ENCODE measurements at places on chromosomes 7 and 10.

GRCh38 chr7:38171623-38172391 is 6.2 kb upstream of the STARD3NL start:
- peaks cover 44% of the 10 kb centered on the region for H3K27me3 ChIP-seq
- no peak for DNase-seq
- no peaks in the 10 kb centered on the region for H3K36me3 ChIP-seq
- H3K4me1 ChIP-seq, result peaks cover 13% of the 10 kb centered on the region
- H3K27ac ChIP-seq, result no peak overlapping the region

- DNase-seq, result no peak
- H3K4me3 ChIP-seq, result no peak overlapping the region
- H3K27me3 ChIP-seq, result no peaks in the 10 kb centered on the region
- H3K36me3 ChIP-seq, result no peaks in the 10 kb centered on the region
Observed at GRCh38 chr7:137354396-137354795, 10.9 kb upstream of the PTN start.

DNA sequence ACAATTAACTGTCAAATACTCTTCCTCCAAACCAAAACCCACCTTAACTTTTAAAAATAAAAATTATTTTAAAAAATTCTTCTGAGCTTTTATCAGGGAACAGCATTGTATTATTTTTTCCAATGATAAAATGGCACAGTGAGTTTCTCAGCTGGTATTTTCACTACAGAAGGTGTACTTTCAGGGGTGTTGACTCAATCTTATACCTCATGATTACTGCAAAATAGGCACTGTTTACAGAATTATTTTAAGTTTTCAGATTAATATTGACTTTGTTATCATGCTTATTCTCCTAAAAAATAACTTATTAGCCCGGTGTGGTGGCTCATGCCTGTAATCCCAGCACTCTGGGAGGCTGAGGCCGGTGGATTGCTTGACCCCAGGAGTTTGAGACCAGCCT is 24.3 kb downstream of the RHEB start:
- no peak overlapping the region for H3K4me3 ChIP-seq
- peaks cover 38% of the 10 kb centered on the region for H3K4me1 ChIP-seq
- H3K36me3 ChIP-seq, result peaks cover 4% of the 10 kb centered on the region
- no peak overlapping the region for H3K27ac ChIP-seq
- DNase-seq, result no peak
- no peaks in the 10 kb centered on the region for H3K27me3 ChIP-seq

GRCh38 chr7:123533929-123534382 is 439 bp downstream of the IQUB start:
- H3K27me3 ChIP-seq, result peaks cover 28% of the 10 kb centered on the region
- H3K36me3 ChIP-seq, result no peaks in the 10 kb centered on the region
- DNase-seq, result peak; percentile 16
- peak overlapping the region; percentile 83 for H3K4me3 ChIP-seq
- no peak overlapping the region for H3K27ac ChIP-seq
- peaks cover 31% of the 10 kb centered on the region for H3K4me1 ChIP-seq

- no peaks in the 10 kb centered on the region for H3K27me3 ChIP-seq
- H3K4me3 ChIP-seq, result no peak overlapping the region
- H3K27ac ChIP-seq, result no peak overlapping the region
- peaks cover 23% of the 10 kb centered on the region for H3K36me3 ChIP-seq
- H3K4me1 ChIP-seq, result no peaks in the 10 kb centered on the region
- peak; percentile 17 for DNase-seq
Observed at GRCh38 chr10:96556003-96556402, 30.8 kb downstream of the TM9SF3 start.

DNA sequence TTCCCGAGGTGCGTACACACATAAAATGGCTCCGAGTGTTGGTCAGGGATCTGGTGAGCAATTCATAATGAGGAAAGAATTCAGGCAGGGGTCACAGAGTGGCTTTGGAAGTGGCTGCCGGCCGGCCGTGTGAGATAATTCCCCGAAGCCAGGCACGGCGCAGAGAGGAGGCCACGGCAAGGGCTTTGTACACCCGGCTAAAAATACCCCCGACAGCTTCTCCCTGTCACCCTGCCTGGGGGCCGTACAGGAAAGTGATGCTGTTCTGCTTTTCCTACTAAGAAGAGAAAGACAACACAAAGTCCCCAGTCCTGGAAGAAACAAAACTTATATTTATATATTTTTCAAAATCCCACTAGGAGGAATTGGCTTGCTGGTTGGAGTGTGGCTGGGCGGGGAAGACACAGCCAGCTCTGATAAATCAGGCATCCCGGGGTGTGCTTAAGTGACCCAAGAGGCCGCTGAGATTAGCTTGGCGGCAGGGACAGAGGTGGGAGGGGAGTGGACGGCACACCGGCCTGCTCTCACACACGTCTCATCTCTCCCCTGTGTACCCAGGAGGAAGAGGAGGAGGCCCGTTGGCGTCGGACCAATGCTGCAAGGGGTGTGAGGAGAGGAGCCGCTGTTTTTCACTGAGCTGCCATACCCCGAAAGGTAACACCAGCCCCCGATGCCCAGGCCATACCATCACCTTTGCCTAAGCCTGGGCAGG is 70.5 kb downstream of the ZMIZ1 start:
- H3K36me3 ChIP-seq, result peaks cover 6% of the 10 kb centered on the region
- H3K27me3 ChIP-seq, result no peaks in the 10 kb centered on the region
- no peak overlapping the region for H3K4me3 ChIP-seq
- no peak for DNase-seq
- H3K27ac ChIP-seq, result no peak overlapping the region

DNA sequence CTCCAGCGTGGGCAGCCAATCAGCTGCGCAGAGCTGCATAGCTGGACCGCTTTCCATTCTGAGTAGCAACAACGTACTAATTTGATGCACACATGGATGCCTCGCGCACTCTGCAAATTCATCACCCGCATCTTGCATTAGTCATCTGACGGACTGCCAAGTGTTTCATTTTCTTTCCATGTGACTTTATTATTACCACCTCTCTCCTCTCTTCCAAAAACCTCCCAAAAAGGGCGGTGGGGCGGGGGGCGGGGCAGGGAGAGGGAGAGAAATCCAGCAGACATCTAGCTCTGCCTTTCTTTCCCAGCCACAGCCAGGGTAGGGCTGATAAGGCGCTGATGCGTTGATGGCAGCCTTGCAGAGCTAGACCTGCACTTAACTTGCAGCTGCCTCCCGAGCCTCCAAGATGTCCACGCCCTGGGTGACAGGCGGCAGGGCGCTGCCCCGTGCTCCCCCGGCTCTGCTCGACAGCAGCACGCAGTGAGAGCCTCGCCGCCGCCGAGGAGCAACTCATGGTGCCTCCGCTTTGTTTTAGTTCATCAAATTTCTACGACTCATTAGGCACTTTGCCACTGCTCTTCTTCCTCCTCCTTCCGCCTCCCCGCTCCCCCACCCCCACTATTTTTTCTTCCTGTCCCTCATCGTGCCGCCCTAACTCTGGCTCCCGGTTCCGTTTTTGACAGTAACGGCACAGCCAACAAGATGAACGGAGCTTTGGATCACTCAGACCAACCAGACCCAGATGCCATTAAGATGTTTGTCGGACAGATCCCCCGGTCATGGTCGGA is 147.3 kb downstream of the CELF2 start:
- H3K4me1 ChIP-seq, result peaks cover 41% of the 10 kb centered on the region

GRCh38 chr7:135834266-135834665 is 85.7 kb upstream of the FAM180A start:
- peaks cover 13% of the 10 kb centered on the region for H3K4me1 ChIP-seq
- no peaks in the 10 kb centered on the region for H3K27me3 ChIP-seq
- DNase-seq, result no peak

DNA sequence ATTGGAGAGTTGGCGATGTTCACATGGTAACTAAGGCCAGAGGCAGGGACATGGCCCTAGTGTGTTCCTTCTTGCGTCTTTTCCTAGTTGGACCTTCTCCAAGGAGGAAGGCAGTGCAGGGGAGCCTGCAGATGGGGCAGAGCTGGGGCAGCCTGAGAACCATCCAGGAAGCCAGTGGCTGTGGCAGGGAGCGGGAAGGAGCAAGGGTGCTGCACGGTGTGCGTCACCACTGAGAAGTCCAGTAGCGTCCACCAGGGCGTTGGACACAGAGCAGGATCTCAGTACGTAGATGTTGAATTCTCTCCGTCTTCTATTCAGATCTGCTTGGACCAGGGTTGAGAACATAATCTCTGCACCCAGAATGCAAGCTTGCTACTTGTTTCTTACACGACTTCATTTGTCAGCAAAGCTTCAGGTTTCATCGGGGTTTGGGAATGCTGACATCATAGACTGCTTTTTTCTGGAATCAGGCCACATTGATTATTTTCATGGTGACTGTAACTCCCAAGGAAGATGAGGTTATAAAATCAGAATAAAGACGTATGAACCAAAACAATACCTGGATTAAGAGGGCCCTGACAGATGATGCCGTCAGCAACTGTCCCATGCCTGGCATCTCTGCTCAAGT is 130.3 kb downstream of the HECW1 start:
- H3K27me3 ChIP-seq, result no peaks in the 10 kb centered on the region
- H3K36me3 ChIP-seq, result no peaks in the 10 kb centered on the region
- no peaks in the 10 kb centered on the region for H3K4me1 ChIP-seq
- no peak overlapping the region for H3K27ac ChIP-seq

- DNase-seq, result no peak
- H3K36me3 ChIP-seq, result no peaks in the 10 kb centered on the region
- peaks cover 4% of the 10 kb centered on the region for H3K27me3 ChIP-seq
- no peak overlapping the region for H3K27ac ChIP-seq
- H3K4me1 ChIP-seq, result no peaks in the 10 kb centered on the region
Observed at GRCh38 chr10:114363745-114364454, 40.4 kb downstream of the AFAP1L2 start.

DNA sequence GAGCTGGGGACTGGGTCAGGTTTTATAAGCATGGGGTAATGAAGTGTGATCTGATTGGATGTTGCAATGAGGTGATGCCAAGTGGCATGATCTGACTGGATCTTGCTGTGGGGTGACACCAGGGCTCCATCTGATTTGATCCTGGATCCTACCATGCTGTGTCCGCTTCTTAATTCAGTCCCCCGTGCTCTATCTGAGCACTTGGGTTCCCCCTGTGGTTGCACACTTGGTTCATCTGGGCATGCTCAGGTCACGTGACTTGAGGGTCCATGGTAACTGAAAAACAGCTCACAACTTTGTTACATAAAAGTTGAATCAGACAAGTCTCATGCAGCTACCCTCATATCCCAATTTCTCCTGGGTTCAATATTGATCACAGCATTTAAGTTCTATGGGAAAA is 448.6 kb upstream of the NRP1 start:
- no peaks in the 10 kb centered on the region for H3K27me3 ChIP-seq
- no peaks in the 10 kb centered on the region for H3K4me1 ChIP-seq
- no peaks in the 10 kb centered on the region for H3K36me3 ChIP-seq
- no peak overlapping the region for H3K4me3 ChIP-seq
- DNase-seq, result no peak
